Mucosa of gallbladder (tissue), 1 donor: ENCODE measurements at places on chromosomes 1 and 21. TPM values are rescaled to one million over a fixed set of nuclear protein-coding genes. Genes with fewer than 3 reads are reported as not detected.

Gene KRTCAP2
- 158 TPM for total RNA-seq

- DNase-seq = no peak
Observed at GRCh38 chr21:42022091-42022430, 11.9 kb upstream of the ZBTB21 start.

Gene TSSK3
- 3.3 TPM for total RNA-seq

Gene C1orf167
- 0.29 TPM for total RNA-seq

Gene TACSTD2
- total RNA-seq = 19.2 TPM

Gene PAQR6
- 7.6 TPM for total RNA-seq

DNA sequence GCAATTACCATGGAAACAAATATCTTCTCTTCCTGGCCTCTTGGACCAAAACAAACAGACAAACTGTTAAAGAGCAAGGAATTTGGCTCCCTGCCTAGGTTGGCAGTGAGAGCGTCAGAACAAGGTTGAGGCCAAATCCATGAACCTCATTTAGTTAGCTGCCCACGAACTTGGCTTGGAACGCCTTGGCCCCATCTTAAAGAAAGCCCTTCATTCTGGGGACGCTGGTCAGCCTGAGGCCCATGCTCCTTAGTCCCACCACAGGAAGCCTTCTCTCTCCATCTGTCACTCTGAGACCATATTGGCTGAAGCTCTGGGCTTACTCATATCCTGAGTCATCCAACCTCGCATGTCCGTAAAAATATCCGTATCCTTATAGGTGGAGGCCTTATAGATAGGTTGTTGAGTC is 62.4 kb upstream of the DIRAS3 start:
- DNase-seq = no peak

DNA sequence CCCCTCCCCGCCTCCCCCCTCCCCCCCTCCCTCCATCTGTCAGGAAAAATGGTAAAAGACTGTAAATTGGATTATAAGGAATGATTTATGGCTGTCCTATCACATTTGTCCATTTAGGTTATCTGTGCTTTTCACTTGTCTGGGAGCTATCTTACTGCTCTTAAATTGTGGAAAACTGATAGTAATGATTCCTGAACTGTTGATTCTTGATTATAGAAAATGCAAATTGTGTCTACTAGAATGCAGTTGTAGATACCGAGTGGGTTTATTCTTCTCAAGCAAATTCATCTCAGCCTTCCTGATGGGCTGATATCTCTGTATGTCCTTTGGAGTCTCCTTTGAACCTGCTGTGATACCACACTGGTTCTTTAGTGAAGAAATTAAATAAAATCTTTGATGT is 12.3 kb downstream of the RYR2 start:
- no peak for DNase-seq

Gene ZNF697
- total RNA-seq = 2.9 TPM

Gene C8B
- 1.9 TPM for total RNA-seq

Gene PGLYRP4
- not detected for total RNA-seq

Gene CELSR2
- 20.9 TPM for total RNA-seq

GRCh38 chr1:170225781-170226530 is 80.2 kb downstream of the NTMT2 start:
- no peak for DNase-seq

DNA sequence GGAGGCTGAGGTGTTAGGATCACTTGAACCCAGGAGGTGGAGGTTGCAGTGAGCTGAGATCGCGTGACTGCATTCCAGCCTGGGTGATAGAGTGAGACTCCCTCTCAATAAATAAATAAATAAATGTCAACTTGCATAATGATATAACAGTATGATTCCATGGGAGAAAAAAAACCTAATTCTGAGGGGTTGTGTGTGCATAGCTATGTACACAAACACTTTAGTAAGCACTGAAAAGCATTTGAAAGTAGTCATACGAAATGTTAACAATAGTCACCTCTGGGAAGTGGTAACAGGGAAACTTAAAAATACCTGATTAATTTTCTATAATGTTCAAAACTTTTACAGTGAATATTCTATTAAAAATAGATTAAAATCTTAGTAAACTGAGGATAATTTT is 43.2 kb downstream of the ANKRD13C start:
- DNase-seq = no peak

GRCh38 chr1:10185759-10186158 is 24.6 kb upstream of the KIF1B start:
- no peak for DNase-seq

DNA sequence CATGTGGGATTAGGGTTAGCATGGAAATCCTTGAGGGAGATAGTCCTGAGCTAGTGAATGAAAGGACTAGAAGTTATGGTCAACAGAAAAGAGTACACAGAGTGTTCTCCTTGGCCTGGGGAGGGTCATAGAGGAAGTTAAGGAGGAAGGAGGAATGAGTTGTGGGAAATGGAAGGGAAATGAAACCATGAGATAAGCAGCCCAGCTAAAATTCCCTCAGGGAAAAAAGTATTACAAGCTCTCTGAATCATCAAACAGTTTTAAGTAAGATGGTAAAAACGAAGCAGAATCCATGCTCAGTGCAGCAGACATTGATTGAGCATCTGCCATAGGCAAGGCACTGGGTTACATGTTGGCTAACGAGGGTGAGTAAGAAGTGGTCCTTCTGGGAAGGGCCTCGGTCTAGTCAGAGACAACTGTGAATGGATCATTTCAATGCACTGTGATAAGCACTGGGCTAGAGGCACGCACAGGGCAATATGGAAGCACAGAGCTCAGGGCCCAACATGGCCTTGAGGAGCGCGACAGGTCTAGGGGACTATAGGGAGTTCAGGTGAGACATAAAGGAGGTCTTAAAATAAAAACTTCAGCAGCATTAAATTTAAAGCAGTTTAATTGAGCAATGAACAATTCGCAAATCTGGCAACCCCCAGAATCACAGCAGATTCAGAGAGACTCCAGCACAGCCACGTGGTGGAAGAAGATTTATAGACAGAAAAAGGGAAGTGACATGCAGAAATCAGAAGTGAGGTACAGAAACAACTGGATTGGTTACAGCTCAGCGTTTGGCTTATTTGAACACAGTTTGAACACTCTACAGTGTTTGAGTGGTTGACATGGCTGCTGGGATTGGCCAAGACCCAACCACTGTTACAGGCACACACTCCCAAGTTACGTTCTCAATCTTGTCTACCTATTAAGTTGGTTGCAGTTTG is 219.5 kb downstream of the HLX start:
- DNase-seq = no peak
